GM12878 (cell line): ENCODE measurements at places on chromosomes 6 and 20. TPM values are rescaled to one million over a fixed set of nuclear protein-coding genes. Genes with fewer than 3 reads are reported as not detected.

- DNase-seq = no peak
These were observed 90.3 kb downstream of the RNF144B start for GRCh38 chr6:18477301-18477941.

GRCh38 chr6:165800337-165800736 lies 137.3 kb upstream of the PDE10A start:
- no peak for DNase-seq

KIAA0408 gene
- not detected in 2 replicates for total RNA-seq

ROS1 gene
- total RNA-seq = 0.03 TPM in 2 replicates

DNA sequence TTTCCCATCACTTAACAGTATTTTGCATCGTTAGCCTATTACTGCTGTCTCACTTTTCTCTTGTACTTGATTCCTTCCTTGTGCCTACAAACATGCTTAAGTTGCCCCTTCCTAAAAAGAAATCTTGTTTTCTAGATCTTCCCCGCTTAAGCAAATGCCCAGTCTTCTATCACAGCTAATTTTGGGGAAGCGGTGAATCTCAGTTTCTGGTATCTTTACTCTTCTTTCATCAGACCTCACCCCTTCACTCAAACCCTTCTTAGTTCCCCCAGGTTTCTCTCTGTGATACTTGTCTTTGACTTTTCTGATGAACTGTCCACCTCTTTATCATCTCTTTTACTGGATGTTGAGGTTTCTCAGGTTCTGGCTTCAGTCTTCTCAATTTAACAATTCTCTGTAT lies 14.2 kb downstream of the VAPB start:
- DNase-seq = no peak

DNA sequence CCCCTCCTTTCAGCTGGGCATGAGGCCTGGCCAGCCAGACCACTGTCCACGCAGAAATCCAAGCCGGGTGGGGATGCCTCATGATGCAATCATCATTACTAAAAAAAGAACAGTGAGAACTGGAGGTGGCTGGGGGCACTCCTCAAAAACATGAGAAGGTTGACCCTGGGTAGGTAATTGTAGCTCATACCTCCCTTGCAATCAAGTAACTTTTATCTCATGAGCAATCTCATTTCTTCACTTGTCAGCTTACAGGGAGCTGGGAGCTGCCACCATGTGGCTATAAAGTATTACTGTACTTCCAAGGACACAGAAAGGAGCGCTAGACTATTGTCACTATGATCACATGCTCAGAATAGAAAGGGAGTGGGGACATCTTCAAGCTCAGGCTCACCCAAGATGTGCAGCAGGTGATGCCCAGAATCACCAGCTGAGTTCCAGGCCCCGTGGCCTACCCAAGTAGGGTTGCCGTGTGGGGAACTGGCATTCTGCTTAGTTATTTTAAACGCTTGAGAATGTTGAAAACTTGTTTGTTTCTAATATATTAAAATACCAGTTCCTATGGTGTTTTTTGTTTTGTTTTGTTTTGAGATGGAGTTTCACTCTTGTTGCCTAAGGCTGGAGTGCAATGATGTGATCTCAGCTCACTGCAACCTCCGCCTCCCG lies 3.0 kb upstream of the CDH26 start:
- DNase-seq = no peak
